ENCODE measurements at places on chromosomes 12 and 14.

- no peak for DNase-seq
These were observed 7.5 kb upstream of the TRHDE start for GRCh38 chr12:72264548-72265175.

DNA sequence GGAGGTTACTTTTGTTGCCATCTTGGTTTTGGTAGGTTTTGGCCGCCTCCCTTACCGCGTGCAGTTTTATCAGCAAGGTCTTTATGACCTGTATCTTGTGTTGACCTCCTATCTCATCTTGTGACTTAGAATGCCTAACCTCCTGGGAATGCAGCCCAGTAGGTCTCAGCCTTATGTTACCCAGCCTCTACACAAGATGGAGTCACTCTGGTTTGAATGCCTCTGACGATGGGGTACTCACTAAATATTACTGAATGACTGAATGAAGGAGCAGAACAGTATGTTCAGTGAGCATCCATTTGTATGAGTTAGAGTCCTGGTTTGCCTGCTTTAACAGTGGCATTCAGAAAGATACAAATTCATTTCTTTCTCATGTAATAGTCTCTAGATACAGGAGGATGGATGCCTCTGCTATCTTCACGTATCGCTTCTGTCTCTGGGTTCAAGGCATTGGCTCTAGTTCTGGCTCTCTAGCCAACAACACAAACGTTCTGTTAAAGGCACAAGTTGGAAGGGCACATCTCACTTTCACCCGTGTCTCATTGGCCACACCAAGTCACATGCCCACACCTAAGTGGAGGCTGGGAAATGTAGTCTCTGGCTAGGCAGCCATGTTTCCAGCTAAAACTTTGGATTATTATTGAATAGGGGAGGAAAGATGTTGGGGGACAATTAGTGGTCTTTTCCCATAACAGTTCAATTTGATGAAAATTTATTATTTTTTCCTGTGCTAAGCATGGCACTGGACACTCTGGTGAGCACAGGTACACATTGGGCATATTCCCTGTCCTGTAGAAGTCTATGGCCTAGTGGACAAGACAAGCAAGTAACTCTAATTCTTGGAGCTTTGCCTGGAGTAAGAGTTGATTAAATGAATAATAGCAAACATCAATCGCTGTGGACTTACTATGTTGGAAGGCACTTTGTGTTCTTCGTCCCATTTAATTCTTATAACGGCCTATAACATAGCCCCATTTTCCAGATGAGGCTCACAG is 75.2 kb upstream of the RPH3A start:
- DNase-seq: no peak

- no peak for DNase-seq
These were observed 123.9 kb downstream of the TMTC2 start for GRCh38 chr12:82810568-82810967.

DNA sequence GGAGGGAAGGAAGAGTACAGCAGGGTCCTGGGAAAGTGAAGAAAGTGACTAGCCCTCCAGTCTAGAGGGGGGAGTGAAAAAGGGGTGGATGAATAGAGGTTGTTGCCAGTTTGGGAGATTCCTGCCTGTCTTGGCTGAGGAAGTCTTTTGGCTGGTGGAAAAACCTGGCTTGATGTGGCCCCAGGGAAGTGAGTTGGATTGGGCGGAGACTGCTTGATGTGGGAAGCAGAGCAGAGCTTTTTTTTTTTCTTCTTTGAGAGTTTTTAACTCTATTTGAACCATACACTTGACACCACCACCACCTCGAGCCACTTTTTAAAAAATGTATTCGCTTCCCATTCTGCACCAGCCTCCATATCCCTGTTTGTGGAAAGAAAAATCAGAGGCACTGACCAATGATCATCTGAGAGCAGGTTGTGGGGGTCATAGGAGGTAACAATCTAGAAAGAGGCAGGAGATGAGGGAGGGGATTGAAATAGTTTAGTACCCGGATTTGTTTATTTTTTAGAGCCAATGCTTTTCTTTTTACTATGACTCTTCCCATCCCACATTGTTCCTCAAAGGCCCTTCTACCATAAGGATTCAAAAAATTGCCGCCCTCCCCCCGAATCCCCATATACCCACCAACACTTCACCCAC is 690 bp upstream of the DTX3 start:
- DNase-seq: peak; percentile 52

GRCh38 chr12:58593557-58594304 is 326.6 kb downstream of the LRIG3 start:
- no peak for DNase-seq

GRCh38 chr12:17609153-17609552 is 480.8 kb downstream of the RERGL start:
- DNase-seq: no peak

DNA sequence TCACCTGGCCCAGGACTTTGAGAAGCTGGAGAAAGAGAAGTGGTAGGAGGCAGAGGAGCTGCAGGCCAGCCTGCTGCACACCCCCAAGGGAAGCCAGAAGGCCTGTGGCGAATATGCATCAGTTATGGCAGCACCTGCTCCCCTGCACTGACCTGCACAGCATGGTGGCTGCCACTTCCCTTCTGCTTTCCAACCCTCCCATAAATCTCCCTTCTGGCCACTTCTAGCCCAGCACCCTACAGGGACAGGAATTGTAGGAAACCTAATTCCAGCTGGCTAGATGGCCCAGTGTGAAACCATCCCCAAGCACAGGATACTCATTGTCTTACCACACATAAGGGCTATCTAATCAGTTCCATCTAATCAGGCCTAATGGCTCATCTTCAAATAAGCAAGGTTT is 136.3 kb downstream of the TBX3 start:
- no peak for DNase-seq

DNA sequence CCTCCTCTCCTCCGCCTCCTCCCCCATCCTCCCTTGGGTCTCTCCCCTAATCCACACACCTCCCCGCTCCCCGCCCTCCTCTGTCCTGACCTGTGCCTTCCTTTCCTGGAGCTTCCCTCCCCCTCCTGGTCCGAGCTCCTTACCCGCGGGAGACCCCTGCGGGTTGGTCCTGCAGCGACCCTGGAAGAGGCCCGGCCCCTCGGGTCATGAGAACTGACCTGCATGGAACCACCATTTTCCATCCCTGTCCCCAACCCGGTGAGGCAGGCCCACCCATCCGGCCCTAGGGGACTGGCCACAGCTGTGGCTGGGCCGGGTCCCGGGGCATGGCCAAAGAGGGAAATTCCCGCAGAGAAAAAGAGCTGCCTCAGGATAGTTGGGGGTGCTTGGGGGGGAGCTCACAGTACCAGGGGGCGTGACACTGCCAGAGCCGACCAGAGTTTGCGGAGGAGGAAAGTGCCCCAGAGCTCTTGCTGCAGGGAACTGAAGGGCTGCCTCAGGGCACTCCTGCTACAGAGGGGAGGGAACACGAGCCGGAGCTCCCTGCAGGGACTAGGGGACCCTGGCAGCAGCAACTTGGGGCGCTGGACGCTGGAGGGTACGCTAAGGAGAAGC is 613 bp downstream of the ARHGEF40 start:
- DNase-seq: peak; percentile 65

DNA sequence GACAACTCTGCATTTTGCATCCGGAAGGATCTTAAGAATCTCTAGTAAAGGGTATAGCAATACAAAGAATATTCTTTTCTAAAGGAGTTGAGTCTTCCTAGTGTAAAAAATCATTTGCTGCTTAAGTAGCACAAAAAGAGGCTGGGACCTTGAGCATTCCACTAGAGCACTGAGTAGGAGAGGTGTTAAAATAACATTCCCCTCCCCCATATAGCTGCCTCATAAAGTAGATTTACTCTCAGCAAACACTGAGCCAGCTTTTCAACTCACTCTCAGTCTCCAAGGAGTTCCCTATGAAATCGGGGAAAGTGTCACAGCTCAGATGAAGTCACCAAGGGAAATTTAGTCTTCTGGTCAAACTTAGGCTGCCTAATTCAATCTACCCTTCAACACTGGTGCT is 592.7 kb downstream of the ETNK1 start:
- DNase-seq: no peak

DNA sequence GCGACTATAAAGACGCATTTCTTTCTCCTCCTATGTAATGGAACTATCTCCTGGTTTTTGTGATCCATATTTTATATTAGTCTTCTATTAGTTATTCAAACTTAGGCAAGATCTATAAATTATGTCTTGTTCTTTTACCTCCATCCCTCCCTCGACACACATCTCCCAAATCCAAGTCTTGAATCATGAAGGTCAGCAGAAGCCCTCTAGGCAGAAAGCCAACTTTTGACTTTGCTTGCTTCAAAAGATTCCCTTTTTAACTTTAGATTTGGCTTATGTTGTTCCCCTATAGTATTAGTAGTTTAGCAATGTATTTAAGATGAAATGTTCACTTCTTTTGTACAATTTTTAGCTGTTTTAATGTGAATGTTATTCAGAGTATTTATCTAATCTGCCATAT is 689.8 kb downstream of the SLC6A15 start:
- DNase-seq: no peak

GRCh38 chr12:93982771-93983315 is 165.5 kb upstream of the PLXNC1 start:
- no peak for DNase-seq

DNA sequence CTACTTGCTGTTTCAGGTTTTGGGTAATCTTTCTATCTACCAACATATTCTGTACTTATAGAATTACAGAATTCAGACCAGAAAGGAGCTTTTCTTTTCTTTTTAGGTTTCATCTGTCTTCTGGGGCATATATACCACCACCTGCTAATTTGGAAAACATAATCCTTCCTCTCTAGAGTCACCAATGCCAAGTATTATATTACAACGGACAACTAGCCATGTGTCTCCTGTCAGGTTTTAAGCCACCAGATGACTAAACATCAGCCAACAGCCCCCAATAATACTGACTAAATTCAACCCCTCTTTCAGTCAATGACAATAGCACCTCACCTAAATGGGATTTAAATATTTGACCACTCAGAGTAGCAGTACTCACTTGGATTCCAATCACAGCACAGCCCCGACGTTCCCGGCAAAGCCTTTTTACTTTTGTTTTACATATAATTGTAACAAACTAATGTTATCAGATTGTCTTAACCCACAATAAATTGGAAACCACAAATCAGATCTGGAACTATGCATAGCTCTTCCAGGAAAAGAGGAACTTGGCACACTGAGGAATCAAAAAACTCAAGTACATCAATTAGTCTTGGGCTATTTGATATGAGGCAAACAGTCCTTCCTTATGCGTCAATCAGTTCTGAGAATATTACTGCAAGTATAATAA is 13.5 kb downstream of the SLC11A2 start:
- DNase-seq: no peak

GRCh38 chr12:98420461-98420860 is 94.9 kb upstream of the TMPO start:
- DNase-seq: no peak

DNA sequence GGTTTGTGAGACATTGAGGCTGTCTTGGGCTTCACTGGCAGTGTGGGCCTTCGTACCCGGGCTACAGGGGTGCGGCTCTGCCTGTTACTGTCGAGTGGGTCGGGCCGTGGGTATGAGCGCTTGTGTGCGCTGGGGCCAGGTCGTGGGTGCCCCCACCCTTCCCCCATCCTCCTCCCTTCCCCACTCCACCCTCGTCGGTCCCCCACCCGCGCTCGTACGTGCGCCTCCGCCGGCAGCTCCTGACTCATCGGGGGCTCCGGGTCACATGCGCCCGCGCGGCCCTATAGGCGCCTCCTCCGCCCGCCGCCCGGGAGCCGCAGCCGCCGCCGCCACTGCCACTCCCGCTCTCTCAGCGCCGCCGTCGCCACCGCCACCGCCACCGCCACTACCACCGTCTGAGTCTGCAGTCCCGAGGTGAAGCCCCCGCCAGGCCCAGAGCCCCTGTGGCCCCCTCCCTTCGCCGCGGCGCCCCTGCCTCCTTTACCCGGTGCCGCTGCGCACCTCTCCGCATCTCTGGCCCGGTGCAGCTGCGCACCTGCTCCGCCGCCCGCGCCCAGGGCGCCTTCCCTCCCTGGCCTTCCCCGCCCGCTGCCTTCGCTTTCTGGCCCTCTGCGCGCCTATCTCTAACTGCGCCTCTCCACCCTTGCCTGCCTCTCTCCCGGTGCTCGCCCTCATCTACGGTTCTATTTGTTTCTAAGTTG is at the start of gene ENO2:
TSS of gene ENO2 (plus strand) at position 335 of the 701 bp plus-strand sequence. CDS start 1,253 bp downstream, outside the sequence.
- DNase-seq: peak; percentile 86

DNA sequence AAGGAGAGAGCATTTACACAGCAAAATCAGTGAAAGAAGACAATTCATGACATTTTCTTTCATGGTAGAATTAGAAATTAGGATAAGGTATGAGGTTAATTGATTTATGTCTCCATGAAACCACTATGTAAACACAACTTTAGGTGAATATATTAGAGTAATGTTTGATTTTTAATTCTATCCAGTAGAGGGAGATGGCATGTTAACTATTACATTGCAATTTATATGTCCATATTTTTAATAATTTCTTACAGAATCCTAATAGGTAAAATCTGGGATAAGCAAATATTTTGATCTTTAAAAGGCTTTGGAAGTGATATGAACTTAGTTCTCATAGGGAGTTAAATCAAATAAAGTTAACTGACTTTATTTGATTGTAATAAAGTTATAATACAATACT is 373.4 kb upstream of the PDE3A start:
- no peak for DNase-seq

DNA sequence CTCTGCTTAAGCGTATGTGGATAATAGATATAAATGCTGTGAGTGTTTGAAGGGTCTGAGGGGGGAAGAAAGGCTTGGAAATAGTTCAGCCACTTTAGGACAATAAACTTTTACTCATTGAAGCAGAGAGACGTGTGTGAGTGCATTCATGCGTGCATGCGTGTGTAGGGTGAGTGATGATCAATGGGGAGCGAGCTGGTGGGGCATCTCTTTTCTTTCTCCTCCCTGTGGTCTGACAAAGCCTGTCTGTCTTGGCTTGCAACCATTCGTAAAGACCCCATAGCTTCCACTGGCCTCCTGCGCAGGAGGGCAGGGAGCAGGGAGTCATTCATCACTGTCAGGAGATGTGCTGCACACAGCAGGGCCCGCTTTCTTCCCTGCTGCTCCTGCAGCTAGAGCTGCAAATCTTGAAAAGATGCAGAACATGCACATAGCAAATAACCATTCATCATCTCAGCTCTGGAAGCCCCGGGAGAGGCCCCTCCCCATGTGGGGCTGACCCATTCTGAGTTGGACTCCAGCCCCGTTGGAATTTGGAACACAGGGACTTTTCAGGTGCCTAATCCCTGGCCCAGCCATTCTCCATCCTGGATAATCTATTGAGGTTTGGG is 223.2 kb downstream of the PPM1H start:
- DNase-seq: no peak

GRCh38 chr14:103206836-103207387 is 83.7 kb downstream of the TNFAIP2 start:
- no peak for DNase-seq
